ENCODE measurements at places on chromosomes 7 and 10.

DNA sequence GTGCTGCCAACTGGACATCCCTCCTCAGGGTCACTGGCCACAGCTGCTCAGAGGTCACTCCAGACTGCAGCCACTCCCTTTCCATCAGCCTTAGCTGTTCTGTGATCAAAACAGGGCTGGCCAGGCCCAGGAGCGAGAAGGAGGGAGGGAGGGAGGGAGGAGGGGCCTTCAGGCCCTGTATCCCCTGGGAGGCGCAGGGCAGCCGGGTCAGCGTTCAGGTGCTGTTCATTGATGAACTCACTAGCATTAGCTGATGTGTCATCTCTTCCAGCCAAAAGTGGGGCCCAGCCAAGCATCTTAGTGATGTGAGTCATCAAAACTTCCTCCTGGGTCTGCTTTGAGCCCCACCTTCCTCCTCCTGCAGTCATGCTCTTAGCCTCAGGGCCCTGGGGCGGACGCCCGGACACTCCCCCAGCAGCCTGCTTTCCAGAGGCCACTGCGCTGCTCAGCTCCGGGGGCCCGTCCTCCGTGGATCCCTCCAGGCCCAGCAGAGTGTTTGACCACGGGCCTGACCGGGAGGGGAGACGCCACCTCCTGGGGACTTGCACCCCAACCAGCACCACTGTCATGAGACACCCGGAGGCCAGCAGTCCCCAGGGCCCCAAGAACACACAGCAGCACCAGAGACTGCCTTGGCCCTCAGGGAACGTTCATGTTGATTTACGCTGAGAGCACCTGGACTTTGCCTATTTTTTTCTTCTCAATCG lies 149.2 kb downstream of the PRKAG2 start:
- DNase-seq: no peak

DNA sequence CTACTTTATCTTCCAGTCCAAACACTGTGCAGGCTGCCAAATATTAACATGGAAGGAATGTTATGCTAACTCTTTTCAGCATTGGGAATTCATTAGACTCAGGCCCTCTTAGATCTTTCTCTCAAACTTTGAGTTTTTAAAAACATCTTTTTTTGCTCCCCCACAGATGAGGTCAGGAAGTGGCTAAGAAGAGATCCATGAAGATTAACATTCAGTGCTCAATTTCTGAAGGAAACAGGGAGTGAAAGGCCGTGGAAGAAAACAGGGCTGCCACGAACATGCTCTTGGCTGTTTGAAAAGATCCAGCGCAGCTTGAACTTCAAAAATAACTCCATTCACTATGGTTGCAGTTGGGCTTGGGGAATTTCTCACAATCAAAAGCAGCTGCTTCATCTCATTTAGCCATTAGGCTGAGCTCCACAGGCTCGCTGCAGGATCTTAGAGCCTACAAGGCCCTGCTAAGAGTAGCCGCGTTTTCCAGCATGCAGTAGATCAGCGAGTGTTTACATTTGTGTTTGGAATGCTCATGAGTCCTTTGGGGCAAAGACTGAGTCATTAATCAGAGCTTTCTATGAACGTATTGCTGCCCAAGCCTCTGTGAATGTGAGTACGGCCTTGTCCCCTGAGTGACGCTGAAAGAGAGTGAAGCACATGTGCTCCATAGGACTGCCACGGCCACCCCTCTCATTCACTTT lies 41.2 kb upstream of the TNS3 start:
- DNase-seq: no peak

DNA sequence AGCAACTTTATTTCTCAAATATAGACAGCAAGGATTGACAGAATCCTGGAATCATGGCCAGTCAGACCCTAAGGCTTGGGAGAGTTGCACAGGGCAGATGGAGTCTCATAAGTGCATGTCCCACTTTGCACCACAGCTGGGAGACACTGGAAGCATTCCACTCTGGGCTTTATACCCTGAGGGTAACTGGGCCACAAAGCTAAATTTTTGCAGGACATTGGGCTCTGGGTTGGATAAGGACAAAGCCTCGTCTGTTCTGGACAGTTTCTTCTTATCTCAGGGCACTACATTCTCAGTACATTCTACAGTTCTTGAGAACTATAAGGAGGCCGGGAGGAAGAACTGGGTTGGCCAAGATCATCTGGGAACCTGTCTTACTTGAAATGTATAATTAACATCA lies 158.3 kb upstream of the IGFBP3 start:
- no peak for DNase-seq

- no peak for DNase-seq
Observed at GRCh38 chr7:96982586-96982985, 22.8 kb upstream of the DLX6 start.

DNA sequence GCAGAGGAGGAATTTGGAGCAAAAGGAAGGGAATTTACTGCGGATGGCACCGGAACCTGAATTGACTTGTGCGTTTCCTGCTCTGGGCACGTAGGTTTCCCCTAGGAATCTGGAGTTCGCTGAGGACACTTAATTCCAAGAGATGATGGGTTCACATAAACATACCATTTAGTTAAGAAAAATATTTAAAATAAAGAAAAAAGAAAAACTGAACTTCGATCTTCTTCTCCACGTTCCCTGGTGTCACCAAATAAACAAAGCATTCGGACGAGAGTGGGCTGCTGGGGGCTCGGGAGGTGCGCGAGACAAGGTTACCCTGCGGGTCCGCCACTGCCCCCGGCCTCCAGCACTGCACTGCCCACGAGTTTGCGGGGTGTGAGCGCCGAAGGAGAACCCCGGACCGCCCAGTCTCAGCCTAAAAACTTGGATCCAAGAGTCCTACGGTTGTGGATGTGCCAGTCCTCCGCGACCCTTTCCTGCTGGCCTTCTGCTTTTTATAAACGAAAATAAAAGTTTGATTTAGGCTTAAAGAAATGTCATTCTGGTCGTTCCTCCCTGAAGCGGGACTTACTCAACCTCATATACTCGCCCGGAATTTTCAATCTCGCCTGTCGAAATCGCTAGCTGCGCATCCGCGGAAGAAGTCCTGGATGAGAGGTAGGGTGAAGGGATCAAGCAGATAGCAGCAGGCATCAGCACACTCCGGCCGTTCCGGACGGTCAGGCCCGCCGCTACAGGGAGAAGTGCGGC lies 30.3 kb downstream of the SKIDA1 start:
- no peak for DNase-seq
